ENCODE measurements at places on chromosomes 6 and 20. TPM values are rescaled to one million over a fixed set of nuclear protein-coding genes. Genes with fewer than 3 reads are reported as not detected.
A peak's percentile ranks its signal among the peaks of the same experiment; 100 is the strongest.

DNA sequence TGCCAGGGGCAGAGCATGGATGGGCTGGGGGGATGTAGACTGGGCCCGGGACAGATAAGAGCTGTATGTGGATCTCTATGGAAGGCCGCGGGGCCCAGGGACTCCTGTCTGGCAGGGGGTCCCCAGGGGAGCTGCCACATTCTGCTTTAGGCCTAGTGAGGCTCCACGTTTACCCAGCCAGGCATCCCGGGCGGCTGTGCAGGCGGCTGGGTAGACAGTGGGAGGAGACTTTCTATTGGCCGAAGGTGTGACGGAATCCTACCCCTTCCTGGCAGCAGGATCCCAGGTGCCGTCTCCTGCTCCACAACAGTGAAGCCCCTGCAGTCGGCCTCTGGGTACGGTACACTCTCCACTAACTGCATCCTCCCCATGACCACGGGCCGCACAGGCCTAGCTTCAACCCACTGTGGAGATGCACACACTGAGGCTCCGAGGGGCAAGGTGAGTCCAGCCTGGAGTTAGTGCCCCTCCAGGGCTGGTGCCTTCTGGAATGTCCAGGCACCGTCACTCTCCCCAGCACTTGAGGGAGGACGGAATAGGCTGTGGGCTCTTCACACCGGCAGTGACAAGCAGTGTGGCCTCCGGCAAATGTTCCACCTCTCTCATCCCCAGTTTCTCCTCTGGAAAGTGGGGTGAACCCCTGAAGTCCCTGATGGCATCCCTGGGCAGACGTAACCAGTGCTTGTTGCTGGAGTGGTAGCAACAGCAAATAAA, 36.8 kb upstream of the ZBP1 start:
- DNase-seq, result peak; percentile 51

GRCh38 chr6:99612551-99613408, 6.1 kb downstream of the PRDM13 start:
- no peak for DNase-seq

GRCh38 chr6:28569748-28570147, 44.1 kb downstream of the GPX5 start:
- DNase-seq, result no peak

DNA sequence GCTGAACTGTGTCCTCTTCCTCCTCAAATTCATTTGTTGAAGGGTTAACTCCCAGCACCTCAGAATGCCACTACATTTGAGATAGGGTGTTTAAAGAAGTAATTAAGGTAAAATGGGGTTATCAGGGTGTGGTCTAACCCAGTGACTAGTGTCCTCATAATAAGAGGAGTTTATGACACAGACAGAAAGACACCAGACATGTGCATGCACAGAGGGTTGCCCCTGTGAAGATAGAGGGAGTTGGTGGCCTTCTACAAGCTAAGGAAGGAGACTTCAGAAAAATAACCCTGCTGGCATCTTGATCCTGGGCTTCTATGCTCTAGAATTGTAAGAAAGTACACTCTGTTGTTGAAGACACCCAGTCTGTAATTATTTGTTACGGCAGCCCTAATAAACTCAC, 24.9 kb upstream of the EDN1 start:
- DNase-seq, result no peak

The TCF15 gene
- total RNA-seq, result 2.1 TPM

DNA sequence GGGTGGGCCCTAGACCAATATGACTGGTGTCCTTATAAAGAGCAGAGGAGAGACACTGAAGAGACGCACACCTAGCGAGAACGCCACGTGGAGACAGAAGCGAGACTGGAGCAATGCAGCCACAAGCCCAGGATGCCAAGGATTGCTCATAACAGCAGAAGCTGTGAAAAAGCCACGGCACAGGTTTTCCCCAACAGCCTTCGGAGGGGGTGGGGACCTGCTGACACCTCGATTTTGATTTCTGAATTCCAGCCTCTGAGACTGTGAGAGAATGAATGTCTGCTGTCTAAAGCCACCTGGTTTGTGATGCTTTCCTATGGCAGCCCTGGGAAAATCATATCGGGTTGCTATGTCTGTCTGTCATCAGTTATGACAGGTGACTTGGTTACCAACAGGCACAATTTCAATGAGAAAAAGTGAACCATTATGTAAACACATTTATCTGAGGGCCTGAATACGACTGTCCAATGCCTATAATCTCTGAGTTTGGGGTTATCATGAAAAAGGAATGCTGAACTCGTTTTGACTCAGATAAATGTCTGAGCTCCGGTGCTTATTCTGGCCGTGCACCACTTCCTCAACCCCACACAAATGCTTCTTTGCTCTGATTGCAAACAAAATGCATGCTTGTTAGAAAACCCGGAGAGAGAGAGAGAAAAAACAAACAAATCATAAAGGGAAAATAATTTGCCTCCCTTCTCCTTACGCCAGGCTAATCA, 769.7 kb downstream of the PTPRT start:
- DNase-seq, result no peak

DNA sequence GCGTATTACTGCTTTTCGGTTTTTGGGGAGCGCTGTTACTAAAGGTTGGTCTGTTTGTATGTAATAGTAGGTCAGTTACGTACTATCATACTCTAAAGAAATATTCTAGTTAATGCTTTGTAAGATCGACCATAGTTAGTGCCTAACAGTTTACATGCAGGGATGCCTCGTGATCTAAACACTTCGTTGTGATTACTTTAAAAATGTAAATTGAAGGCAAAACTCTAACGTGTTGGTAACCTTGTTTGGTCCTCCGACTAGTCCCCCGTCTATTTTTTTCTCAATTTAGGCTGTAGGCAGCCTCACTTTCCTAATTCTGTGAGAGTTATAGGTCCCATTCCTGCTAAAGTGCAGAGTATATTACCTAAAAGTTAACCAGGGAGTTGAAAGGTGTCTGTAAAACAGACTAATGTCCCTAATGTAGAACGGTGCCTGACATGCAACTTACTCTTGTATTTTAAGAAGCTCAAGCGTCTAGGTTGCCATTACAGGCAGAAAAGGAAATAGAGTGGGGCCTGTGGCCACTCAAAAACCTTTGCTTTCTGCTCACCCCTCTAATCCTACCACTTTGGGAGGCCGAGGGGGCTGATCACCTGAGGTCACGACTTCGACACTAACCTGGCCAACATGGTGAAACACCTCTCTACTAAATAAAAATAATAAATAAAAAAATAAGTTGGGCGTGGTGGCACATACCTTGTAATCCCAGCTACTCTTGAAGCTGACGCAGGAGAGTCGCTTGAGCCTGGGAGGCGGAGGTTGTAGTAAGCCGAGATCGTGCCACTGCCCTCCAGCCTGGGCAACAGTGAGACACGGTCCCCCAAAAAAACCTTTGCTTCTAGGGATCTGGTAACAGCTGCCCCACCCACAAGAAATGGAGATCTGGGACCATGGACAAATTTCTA, 37.8 kb downstream of the HFE start:
- no peak for DNase-seq

DNA sequence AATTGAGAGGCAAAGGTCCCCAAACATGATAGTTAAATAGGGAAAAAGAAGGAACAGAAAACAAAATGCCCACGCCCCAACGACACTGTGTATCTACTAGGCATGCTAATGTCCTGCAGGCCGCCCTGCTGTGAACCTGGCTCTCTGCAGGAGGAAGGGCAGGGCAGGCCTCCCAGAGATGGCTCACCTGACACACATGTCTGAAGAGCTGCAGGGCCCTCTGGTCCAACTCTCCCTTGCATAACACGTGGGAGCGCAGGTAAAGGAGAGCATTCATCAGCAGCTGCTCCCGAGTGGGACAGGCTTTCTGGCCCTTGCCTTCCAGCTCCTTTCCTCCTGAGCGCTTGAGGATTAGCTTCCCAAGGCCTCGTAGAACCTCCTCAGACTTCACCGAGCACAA, 53.7 kb upstream of the LYRM2 start:
- no peak for DNase-seq

The BPIFB1 gene
- 2.1 TPM for total RNA-seq

DNA sequence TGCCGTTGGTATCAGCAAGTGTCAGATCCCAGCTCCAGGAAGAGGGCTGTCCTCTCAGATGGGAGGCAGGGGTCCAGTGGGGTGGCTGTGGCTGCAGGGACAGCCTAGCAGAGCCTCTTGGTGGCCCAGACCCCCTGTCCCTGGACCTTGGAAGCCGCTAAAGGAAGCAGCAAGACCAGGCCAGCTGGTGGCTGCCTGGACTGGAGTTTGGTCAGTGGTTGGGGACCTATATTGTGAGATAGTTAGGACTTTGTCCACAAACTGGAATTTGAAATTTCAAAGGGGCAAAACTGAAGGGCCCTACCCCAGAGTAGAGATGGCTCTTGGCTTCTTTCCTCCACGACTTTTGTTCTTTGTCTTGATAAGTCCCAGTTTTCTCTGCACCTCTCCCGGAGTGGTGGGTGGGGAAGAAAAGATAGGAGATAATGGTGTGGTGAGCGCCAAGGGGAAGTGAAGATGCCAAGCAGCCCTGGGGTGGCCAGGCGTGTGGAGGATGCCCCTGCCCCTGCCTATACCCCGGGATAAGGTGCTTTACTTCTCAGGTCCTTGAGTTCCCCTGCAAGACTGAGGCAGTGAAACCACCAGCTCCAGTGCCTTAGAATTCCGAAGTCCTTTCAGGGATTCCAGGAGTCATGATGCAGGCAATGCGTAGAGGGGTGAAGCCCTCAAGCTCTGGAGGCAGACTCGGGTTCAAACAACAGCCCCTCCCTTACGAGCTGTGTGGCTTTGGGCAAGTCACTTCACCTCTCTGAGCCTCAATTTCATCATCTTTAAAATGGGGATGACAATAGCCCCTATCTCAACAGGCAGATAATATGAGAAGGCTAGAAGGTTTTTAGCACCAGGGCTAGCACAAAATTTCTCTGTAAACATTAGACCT, 40.2 kb downstream of the HNF4A start:
- peak; percentile 13 for DNase-seq

GRCh38 chr20:63064745-63065711, 58.3 kb upstream of the BHLHE23 start:
- DNase-seq, result peak; percentile 45

DNA sequence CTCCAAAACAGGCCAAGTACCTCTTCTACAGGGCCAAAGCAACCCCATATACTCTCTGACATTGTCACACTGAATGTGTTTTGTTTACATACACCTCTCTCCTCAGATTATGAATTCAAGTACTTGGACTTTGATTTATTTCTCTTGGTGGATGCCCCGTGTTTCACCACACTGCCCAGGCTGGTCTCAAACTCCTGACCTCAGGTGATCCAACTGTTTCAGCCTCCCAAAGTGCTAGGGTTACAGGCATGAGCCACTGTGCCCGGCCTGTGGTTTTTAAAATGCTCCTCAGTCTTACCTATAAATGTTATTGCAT, 16.1 kb downstream of the CSNK2A1 start:
- no peak for DNase-seq

DNA sequence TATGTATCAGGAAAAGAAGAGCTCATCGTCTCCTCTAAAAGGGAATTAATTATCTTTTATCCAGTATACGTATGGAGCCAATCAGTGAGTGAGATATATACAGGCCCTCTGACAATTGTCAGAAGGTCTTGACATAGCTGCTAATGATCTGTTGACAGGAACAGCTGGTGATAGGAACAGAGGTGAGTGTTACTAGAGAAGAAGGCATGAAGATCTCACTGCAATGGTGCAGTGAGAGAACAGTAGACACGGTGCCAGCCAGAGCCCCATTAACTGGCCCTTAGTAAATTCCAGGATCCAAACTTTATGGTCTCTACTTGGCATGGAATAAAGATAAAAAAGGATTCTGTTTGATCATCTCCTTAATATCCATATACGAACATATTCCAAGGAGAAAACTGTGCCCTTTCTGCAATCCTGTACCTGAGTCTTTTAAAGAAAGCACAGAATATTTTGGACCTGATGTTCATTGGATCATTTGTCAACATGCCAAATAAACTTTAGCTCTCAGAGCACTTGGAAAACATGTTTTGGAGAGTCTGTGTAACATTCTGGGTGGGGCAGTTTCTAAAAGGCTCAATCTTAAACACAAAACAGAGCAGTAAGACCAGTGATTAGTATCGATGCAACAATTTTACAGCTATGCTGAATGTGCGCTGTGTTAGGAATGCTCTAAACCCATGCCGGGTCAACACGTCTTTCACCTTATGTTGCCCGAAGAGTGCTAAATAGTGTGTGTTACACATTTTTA, 135.8 kb upstream of the CITED2 start:
- no peak for DNase-seq

DNA sequence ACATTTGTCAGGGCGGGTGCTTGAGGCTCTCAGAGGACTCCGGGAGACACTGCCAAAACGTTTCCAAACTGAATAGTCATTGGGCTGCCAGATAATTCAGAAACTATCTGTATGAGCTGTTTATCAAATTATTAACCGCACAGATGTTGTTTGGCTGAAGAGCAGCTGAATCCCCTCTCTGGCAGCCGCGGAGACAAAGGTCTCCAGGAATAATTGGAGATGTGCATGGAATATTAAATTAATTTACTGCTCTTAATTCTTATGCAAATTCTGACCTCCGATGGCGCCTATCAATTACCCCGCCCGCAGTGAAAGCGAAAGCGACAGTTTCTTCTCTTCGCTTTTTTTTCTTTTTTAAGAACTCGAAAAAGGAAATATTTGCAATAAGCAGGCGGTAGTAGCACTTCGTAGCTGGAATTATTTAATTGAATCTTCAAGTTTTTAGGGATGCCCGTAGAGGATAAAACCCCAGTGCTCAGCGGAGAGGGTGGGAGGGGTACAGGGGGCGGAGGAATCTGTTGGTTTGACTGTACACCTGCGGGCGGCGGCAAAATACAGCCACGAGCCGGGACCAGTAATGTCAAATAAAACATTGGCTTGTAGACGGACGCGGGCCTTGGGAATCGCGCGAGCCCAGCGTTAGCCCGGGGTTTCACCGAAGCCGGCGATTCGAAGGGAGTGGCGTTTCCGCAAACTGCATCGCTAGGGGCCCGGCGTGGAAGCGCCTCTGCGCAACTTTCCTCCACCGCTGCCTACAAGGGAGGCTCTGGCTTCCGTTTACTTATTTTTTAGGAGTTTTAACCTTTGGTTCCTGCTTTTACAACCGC, 6.2 kb downstream of the LINC00237 start:
- peak; percentile 63 for DNase-seq

GRCh38 chr20:21092806-21093205, 13.4 kb downstream of the LINC00237 start:
- no peak for DNase-seq

- no peak for DNase-seq
These were observed 167.1 kb downstream of the MAFB start for GRCh38 chr20:40521962-40522361.

The SAMD10 gene
- total RNA-seq, result 2.9 TPM

The C6orf58 gene
- total RNA-seq, result not detected

DNA sequence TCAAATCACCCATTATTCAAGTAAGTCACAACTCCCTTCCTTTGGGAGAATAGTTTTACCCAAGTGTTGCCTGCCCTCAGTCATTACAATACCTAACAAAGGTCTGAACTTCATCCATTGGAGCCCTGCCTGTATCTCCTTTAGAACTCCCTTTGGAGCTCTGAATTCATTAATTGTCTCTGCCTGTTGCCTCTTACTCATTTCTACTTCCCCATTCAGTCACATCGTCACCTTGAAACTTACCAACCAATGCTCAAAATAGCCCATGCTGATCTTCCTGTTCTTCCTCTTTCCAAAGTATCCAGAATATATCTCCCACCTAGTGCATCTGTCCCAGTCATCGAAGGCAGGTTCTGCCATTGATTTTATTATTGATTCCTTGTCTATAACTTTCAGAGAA, 120.7 kb upstream of the ADGRF1 start:
- no peak for DNase-seq

GRCh38 chr20:38883981-38884733, 42.1 kb upstream of the FAM83D start:
- DNase-seq, result no peak

- DNase-seq, result no peak
These were observed 3.5 kb downstream of the FKBP1C start for GRCh38 chr6:63214816-63215215.
